ENCODE measurements at places on chromosomes 1 and 21. TPM values are rescaled to one million over a fixed set of nuclear protein-coding genes. Genes with fewer than 3 reads are reported as not detected.

- no peak for DNase-seq
Observed at GRCh38 chr1:160062230-160062532, 7.8 kb downstream of the KCNJ10 start.

HRNR gene
- total RNA-seq, result not detected

GRCh38 chr21:19850157-19850556 lies 1148.1 kb upstream of the NCAM2 start:
- no peak for DNase-seq

- DNase-seq, result no peak
Observed at GRCh38 chr1:150383631-150384324, 19.8 kb downstream of the RPRD2 start.

GRCh38 chr1:6129313-6129712 lies 50.8 kb downstream of the CHD5 start:
- DNase-seq, result no peak

- no peak for DNase-seq
Observed at GRCh38 chr1:196558411-196558810, 49.8 kb downstream of the KCNT2 start.

DNA sequence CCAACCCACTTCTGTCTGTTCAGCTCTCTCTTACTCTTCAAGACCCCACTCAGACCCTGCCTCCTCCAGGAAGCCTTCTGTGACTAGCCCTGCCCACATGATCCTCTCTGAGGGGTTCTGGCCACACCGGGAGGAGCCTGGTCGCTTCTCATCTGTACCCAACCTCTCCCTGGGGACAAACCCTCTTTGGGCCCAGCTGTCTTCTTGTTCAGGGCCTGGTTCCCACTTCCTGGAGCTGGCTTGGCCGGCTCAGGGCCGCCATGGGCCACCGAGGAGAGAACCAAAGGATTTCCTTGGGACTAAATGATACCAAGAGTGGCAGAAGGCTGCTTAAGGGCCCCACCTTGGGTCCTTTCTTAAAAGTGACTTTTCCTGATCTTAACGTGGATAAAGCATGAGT lies 124.7 kb upstream of the ZBTB40 start:
- no peak for DNase-seq

FCGR2B gene
- total RNA-seq, result 11.6 TPM

GRCh38 chr21:38504066-38504465 lies 5.8 kb upstream of the ERG start:
- no peak for DNase-seq

- DNase-seq, result no peak
Observed at GRCh38 chr1:54218883-54219687, 19.1 kb downstream of the MRPL37 start.

GRCh38 chr1:23601968-23602876 lies 42.9 kb upstream of the ID3 start:
- no peak for DNase-seq

C1orf74 gene
- total RNA-seq, result 3.5 TPM

CYP2J2 gene
- 20.4 TPM for total RNA-seq

HMCN1 gene
- total RNA-seq, result 4.7 TPM

DMRTB1 gene
- total RNA-seq, result not detected

CFAP45 gene
- total RNA-seq, result 1.6 TPM

- no peak for DNase-seq
Observed at GRCh38 chr21:28959367-28960099, 33.1 kb downstream of the LTN1 start.

GRCh38 chr1:110770832-110771231 lies 96.1 kb upstream of the KCNA3 start:
- no peak for DNase-seq

GRCh38 chr1:206062464-206062863 lies 9.5 kb downstream of the RHEX start:
- no peak for DNase-seq

ZNF593 gene
- 43.2 TPM for total RNA-seq

SPATA17 gene
- 3.2 TPM for total RNA-seq

DNA sequence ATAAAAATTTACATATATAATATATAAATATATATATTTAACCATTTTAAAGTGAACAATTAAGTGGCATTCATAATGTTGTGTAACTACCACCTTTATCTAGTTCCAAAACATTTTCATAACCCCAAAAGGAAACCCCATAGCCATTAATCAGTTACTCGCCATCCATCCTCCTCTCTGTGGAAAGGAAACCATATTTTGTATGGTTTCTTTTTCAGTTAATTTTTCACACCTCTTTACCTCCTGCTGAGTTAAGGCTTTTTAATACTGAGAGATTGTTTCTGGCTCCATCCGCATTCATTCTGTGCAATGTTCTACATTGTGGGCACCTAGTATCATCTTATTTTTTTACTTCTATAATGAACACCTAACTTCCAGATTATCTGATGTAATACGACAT lies 512.1 kb downstream of the LMO4 start:
- no peak for DNase-seq

Data from ureter (tissue), 1 donor.